Activated T-cell treated with anti-CD3 and anti-CD28 coated beads, Interleukin-2, amount 50 U/mL, for 72 hours (primary cell): ENCODE measurements at places on chromosomes 1 and 21.

DNA sequence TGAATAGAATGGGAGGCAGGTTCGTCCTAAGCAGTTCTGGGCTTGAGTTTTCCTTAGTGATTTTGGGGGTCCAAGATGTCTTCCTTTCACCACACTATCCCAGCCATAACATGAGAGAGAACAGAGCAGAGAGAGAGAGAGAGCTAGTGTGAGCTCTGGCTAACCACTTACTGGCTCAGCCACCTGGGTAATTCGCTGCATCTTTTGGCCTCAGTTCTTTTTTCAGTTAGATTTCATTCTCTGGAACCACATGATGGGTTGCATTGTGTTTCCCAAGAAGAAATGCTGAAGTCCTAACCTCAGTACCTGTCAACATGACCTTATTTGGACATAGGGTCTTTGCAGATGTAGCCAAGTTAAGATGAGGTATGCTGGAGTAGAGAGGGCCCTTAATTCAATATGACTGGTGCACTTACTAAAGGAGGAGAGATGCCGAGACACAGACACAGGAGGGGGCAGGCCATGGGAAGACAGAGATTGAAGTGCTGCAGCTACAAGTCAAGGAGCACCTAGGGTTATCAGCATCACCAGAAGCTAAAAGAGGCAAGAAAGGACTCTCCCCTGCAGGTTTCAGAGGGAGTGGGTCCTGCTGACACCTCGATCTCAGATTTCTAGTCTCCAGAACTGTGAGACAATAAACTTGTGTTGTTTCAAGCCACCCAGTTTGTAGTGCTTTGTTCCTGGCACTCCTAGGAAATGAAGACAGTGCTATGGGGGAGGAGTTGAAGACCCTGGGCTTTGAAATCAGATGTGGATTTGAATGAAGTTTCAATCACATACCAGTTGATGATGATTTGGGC lies 26.2 kb upstream of the TARBP1 start:
- no peak for DNase-seq
- no peak overlapping the region for H3K27ac ChIP-seq
- no peaks in the 10 kb centered on the region for H3K27me3 ChIP-seq
- peak overlapping the region; percentile 2 for H3K4me3 ChIP-seq
- peaks cover 18% of the 10 kb centered on the region for H3K36me3 ChIP-seq
- H3K4me1 ChIP-seq: peaks cover 66% of the 10 kb centered on the region

- no peaks in the 10 kb centered on the region for H3K27me3 ChIP-seq
- no peaks in the 10 kb centered on the region for H3K4me1 ChIP-seq
- H3K27ac ChIP-seq: no peak overlapping the region
- peak; percentile 4 for DNase-seq
Observed at GRCh38 chr1:147496571-147497210, 44.6 kb upstream of the BCL9 start.

GRCh38 chr1:9314111-9314510 lies 21.4 kb downstream of the SPSB1 start:
- H3K36me3 ChIP-seq: no peaks in the 10 kb centered on the region
- peak overlapping the region; percentile 93 for H3K27ac ChIP-seq
- H3K27me3 ChIP-seq: no peaks in the 10 kb centered on the region
- DNase-seq: no peak

DNA sequence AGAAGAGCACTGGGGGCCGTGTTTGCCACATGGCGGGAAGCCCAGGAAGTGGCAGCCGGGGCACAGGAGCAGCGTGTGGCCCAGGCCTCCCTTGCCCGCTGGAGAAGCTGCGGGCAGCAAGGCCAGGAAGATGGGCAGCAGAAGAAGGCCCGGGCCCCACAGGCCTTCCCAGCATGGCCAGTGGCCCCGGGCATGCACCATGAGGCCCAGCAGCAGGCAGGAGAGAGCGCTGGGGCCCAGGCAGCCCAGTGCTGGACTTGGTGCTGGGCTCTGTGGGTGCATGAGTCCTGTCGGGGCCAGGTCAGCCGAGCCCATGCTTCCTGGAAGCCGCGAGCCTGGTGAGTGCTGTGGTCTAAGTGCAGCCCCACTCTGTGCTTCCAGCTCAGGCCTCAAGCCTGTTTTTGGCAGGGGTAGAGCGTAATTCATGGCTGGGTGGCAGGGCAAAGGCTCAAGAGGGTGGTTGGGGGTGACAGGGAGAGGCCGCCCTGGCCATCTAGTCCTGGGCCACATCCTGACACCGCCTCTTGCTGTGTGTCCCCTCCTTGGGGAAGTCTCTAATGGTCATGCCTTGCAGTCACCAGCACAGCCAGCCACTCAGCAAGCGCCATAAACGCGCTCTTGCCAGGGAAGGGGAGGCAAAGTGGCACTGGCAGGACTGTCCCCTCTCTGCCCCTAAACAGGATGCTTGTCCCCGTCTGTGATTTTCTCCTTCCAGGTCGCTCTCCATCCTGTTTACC lies 21.3 kb downstream of the MTHFR start:
- no peak for DNase-seq
- no peaks in the 10 kb centered on the region for H3K36me3 ChIP-seq
- H3K27me3 ChIP-seq: no peaks in the 10 kb centered on the region
- H3K27ac ChIP-seq: no peak overlapping the region
- H3K4me1 ChIP-seq: no peaks in the 10 kb centered on the region
- no peak overlapping the region for H3K4me3 ChIP-seq

DNA sequence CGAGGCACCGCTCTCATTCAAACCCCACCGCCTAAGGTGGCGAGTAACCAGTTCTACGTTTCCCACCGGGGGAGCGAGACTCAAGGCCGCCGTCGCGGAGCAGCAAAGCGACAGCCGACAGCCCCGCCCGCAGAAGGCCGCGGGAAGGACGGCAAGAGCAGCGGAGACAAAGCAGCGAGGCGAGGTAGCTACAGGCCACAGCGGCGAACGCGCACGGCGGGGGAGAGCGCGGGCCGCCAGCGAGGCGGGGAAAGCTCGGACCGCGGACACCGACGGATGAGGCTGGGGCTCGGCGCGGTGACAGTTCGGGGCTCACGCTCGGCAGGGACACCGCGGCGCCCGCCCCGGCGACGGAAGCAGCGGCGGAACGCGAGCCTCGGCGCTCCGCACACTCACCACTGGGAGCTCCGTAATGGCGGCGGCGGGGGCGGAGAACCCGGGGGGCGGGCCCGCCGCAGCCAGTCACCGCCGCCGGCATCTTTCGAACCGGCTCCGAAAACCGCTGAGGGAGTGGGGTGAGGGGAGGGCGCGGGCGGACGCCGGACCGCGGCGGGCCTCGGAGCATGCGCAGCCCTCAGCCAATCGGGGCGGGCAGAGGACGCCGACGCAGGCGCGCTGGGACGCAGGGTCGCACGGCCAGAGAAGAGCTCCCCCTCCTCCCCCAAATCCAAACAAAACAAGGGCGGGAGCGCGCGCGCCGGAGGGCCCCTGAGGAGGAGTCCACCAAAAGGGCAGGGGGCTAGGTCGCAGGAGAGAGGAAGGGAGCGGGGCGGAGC lies 666 bp downstream of the HP1BP3 start:
- H3K27ac ChIP-seq: peak overlapping the region; percentile 86
- H3K27me3 ChIP-seq: no peaks in the 10 kb centered on the region
- peak overlapping the region; percentile 100 for H3K4me3 ChIP-seq
